ENCODE measurements at places on chromosomes 12 and 14. TPM values are rescaled to one million over a fixed set of nuclear protein-coding genes. Genes with fewer than 3 reads are reported as not detected.

DNA sequence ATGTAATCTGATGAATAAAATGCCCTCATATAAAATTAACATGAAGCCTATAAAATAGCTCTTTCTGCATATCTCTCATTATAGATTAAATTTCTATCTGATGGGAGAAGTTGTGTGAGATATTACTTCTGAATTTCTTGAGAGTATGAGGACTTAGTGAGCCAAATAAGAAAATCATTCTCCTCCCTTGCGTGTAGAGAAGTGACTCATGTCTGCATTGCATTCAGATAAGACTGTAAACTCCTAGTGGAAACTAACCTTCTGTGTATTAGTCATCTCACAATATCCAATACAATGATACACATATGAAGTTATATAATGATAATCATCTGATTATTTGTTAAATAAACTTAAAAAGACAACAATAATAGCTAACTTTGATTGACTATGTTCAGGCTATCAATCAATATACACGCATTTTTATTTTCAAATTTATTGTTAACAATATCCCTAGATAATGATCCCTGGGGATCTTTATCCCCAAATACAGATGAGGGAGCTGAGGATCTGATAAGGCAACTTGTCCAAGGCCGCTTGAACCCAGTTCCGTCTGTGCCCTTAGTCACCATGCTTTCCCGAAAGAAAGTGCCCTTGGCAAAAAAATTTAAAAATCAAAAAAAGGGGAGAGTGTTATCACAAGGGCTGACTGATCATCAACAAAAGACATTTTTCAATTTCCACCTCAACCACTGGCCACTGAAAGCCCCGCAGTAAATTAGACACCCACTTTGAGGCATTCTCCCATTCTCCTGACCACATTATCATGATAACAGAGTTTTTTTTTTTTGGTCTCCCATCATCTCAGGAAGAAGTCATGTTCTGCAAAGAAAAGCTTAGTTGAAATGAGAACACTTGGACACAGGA is 189.2 kb upstream of the RASSF8 start:
- no peaks in the 10 kb centered on the region for H3K36me3 ChIP-seq
- H3K4me3 ChIP-seq: no peak overlapping the region
- no peak for DNase-seq
- H3K27ac ChIP-seq: no peak overlapping the region

DNA sequence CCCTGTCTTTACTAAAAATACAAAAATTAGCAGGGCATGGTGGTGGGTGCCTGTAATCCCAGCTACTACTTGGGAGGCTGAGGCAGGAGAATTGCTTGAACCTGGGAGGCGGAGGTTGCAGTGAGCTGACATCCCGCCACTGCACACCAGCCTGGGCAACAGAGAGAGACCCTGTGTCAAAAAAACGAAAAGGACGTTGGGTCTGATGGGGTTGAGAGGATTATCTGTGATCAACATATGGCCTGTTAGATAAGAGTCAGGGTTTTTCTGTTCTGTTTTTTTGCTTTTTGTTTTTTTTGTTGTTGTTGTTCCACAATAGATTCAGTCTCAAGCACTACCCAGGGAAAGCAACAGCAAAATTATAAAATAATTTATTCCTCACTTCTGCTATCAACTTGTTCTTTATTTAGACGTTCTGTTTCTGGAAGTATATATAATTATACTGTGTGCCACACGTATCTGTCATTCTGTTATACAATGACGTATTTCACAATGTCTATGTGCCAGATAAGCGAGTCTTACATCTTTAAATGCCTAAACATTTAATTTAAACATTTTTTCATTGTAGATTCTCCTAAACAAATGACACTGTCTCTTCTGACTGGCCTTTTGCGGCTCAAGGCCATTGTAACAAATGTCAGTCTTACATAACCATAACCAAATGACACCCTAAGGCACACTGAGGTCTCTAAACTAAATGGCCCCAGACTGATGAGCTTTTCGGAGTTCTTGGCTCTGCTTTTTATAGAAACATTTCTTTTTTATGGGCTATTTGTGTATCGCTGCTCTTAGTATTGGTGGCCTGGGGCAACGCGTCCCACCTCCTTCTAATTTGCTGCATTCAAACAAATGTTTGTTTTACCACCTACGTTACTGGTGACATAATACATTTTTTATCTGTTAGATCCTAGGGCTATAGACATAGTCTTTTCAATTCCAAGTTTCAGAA is 7.2 kb upstream of the P2RX4 start:
- H3K4me1 ChIP-seq: peaks cover 17% of the 10 kb centered on the region
- H3K36me3 ChIP-seq: no peaks in the 10 kb centered on the region
- H3K4me3 ChIP-seq: no peak overlapping the region
- H3K27ac ChIP-seq: no peak overlapping the region

DNA sequence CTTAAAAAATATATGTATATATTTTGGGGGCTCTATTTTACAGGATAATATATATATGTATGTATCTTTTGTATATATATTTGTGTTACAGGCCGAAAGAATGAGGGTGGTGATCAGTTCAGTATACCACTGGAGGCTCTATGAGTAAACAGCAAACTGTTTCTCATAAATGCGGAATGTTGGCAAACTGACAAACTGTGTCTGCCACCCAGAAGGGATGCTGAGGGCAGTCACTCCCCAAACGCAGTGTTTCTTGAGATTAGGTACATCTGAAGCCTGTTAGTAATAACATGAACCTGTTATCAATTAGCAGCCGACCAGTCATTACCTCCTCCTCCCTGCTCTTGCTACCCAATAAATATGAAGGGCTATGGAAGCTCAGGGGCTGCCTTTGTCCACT is 20.8 kb downstream of the TNFAIP2 start:
- no peak overlapping the region for H3K4me3 ChIP-seq
- H3K4me1 ChIP-seq: no peaks in the 10 kb centered on the region
- H3K36me3 ChIP-seq: no peaks in the 10 kb centered on the region
- no peak overlapping the region for H3K27ac ChIP-seq
- no peak for DNase-seq
- peaks cover 40% of the 10 kb centered on the region for H3K27me3 ChIP-seq

RASSF9 gene
- total RNA-seq: not detected

BICD1 gene
- total RNA-seq: 22.6 TPM
